Small intestine (tissue), 16 donors: ENCODE measurements at places on chromosomes 13 and 19. TPM values are rescaled to one million over a fixed set of nuclear protein-coding genes. Genes with fewer than 3 reads are reported as not detected.
A peak's percentile ranks its signal among the peaks of the same experiment; 100 is the strongest.

GRCh38 chr19:45865269-45865948 is 1.3 kb downstream of the FOXA3 start:
- peak overlapping the region; percentile 52 for H3K4me3 ChIP-seq
- H3K27me3 ChIP-seq: no peaks in the 10 kb centered on the region
- peak; percentile 35 for DNase-seq
- peaks cover 14% of the 10 kb centered on the region for H3K4me1 ChIP-seq
- H3K27ac ChIP-seq: peak overlapping the region; percentile 75

- no peaks in the 10 kb centered on the region for H3K27me3 ChIP-seq
- H3K4me1 ChIP-seq: no peaks in the 10 kb centered on the region
- H3K27ac ChIP-seq: no peak overlapping the region
- no peaks in the 10 kb centered on the region for H3K36me3 ChIP-seq
- no peak for DNase-seq
- H3K4me3 ChIP-seq: no peak overlapping the region
Observed at GRCh38 chr13:43934273-43934672, 54.6 kb downstream of the LACC1 start.

GRCh38 chr19:46860846-46861690 is at the start of gene ARHGAP35:
Gene ARHGAP35, plus strand, starts transcription at chr19:46860997. Its CDS starts 57,679 bp downstream, at chr19:46918676.
- peak; percentile 78 for DNase-seq
- peaks cover 34% of the 10 kb centered on the region for H3K4me1 ChIP-seq
- peak within 1 kb of the TSS; percentile 68 for H3K4me3 ChIP-seq
- H3K36me3 ChIP-seq: peaks cover 16% of the 10 kb centered on the region
- no peaks in the 10 kb centered on the region for H3K27me3 ChIP-seq
- H3K27ac ChIP-seq: peak within 1 kb of the TSS; percentile 95

- peak overlapping the region; percentile 23 for H3K27ac ChIP-seq
- DNase-seq: peak; percentile 21
- H3K4me3 ChIP-seq: no peak overlapping the region
- no peaks in the 10 kb centered on the region for H3K36me3 ChIP-seq
Observed at GRCh38 chr13:33611121-33611805, 206.7 kb upstream of the RFC3 start.

GRCh38 chr13:66102864-66103263 is 1127.3 kb downstream of the PCDH9 start:
- H3K4me3 ChIP-seq: no peak overlapping the region
- no peak for DNase-seq
- H3K27me3 ChIP-seq: no peaks in the 10 kb centered on the region
- H3K36me3 ChIP-seq: no peaks in the 10 kb centered on the region
- no peak overlapping the region for H3K27ac ChIP-seq
- H3K4me1 ChIP-seq: no peaks in the 10 kb centered on the region

GRCh38 chr19:1991018-1991913 is 24.2 kb downstream of the BTBD2 start:
- H3K36me3 ChIP-seq: peaks cover 88% of the 10 kb centered on the region
- DNase-seq: no peak
- no peaks in the 10 kb centered on the region for H3K27me3 ChIP-seq
- no peak overlapping the region for H3K4me3 ChIP-seq
- no peaks in the 10 kb centered on the region for H3K4me1 ChIP-seq
- no peak overlapping the region for H3K27ac ChIP-seq

- DNase-seq: no peak
- peaks cover 13% of the 10 kb centered on the region for H3K36me3 ChIP-seq
- no peaks in the 10 kb centered on the region for H3K27me3 ChIP-seq
- no peaks in the 10 kb centered on the region for H3K4me1 ChIP-seq
Observed at GRCh38 chr19:6033744-6034264, 55.9 kb upstream of the RANBP3 start.

DNA sequence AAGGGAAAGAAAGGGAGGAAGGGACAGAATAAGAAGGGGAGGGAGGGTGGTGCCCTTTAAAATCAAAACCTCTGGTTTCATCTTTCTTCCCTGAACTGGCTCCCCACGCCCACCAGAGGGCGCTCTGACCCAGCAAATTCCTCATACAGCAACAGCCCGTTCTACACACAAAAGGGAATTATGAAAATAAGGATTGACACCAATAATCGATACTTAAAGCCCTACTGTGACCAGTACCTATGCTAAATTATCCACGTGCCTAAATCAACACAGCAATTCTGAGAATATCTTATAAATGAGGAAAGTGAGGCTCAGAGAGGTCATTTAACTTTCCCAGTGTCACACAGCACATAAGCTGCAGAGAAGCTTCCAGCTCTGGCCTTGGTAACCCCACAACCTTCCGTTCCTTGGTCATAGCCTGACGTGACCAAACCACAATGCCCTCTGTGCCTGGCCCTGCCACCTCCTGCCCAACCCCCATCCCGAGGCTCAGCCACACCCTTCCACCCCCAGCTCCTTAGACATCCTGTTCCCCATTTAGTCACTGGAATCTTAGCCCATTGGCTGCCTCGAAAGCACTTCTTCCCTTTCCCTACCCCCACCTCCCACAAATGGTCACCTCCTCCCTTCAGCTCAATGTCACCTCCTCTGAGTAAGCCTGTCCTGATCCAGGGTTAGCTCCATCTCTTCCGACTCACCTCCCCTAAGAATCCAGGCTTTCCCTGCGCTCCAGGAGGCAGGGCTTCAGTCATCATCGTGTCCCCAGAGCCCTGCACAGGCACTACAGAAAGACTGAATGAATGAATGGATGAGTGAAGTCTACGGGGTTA is 34.2 kb upstream of the PNMA8B start:
- H3K27me3 ChIP-seq: peaks cover 6% of the 10 kb centered on the region
- peak; percentile 59 for DNase-seq
- H3K36me3 ChIP-seq: no peaks in the 10 kb centered on the region
- no peak overlapping the region for H3K27ac ChIP-seq
- H3K4me1 ChIP-seq: no peaks in the 10 kb centered on the region

DNA sequence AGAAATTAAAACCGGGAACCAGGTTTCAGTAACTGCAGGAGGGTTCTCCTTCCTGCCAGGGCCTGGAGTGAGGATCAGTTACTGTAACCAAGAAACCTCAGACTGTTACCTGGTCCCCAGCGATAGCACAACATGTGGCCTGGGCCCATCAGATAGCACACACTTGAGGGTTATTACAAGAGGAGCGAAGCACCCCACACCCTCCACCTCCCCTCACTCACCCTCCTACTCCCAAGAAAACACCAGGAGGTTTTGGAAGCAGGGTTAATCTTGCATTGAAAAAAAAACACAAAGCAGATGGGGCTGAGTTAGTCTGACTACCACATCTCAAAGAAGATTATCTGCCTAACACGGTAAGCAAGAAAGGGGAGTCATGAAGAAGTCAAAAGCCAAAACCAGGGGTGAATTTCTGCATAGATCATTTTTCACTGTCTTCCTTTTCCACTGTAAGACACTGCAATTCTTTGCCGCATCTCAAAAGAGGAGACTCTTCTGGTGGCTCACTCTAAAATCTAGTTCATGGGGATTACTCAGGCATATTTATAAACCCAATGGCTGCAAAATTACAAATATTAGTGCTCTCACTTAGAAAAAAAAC is 75.9 kb upstream of the DOCK9 start:
- DNase-seq: no peak
- peaks cover 8% of the 10 kb centered on the region for H3K4me1 ChIP-seq
- no peaks in the 10 kb centered on the region for H3K27me3 ChIP-seq

GRCh38 chr13:50191004-50191403 is 175.8 kb downstream of the KCNRG start:
- no peaks in the 10 kb centered on the region for H3K4me1 ChIP-seq
- H3K27ac ChIP-seq: no peak overlapping the region
- no peaks in the 10 kb centered on the region for H3K27me3 ChIP-seq
- no peak for DNase-seq

DNA sequence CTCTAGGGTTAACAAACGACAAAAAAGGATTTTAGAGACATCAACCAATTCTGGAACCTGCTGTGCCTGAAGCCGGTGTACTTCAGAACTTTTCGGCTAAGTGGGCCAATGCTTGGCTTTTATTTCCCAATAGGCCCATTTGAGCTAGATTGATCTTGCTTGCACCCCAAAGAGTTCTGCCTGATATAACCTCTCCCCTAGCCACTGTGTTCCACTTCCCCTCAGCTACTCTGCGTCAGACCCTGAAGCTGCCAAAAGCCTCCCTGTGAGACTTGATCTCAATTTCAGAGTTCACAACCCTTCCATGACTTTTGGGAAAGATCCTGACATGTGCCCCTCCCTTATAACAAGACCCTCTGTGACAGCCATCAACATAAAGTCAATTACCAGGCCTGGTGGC is 5.6 kb upstream of the SIGLEC14 start:
- no peak overlapping the region for H3K4me3 ChIP-seq
- DNase-seq: no peak
- no peaks in the 10 kb centered on the region for H3K36me3 ChIP-seq
- H3K4me1 ChIP-seq: no peaks in the 10 kb centered on the region

DNA sequence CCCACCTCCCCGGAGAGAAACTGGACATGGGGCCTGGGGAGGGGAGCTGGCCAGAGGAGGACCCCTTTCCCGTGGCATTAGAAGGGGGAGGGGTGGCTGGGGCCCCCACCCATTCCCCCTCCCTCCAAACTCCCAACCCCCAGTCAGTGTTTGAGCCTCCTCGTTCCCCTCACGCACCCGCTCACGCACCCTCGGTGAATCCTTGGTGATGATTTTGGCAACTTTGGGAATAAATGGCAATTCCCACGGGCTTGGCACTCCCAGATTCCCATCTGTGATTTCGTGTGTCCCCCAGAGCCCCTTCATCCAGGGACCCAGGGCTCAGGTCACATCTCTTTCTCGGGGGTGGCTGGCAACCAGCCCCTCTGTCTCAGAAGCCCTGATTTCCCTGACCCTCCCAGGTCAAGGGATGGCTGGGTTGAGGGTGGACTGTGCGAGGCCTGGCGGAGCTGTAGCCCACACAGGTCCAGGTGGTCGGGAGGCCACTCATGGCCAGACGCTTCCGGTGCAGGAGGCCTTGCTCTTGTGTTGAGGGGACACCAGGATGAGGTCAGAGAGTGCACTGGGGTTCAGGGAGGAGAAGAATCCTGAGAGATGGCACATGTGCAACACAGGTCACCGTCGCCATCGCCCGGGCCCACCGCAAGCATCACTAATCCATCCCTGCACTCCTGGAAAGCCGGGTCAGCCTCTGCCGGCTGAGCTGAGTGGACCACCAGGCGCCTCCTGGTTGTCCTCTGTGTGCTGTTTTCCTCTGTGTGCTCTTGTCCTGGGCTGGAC is 20.7 kb downstream of the EPN1 start:
- H3K4me1 ChIP-seq: no peaks in the 10 kb centered on the region
- no peak for DNase-seq
- H3K36me3 ChIP-seq: peaks cover 49% of the 10 kb centered on the region
- no peak overlapping the region for H3K4me3 ChIP-seq

GRCh38 chr13:27601803-27602202 is 18.5 kb downstream of the LNX2 start:
- H3K4me1 ChIP-seq: peaks cover 9% of the 10 kb centered on the region
- peaks cover 1% of the 10 kb centered on the region for H3K36me3 ChIP-seq

UNC13A gene
- 0.78 TPM for polyA plus RNA-seq

ZNF534 gene
- not detected for polyA plus RNA-seq
